ENCODE measurements at places on chromosomes 3 and 15.

DNA sequence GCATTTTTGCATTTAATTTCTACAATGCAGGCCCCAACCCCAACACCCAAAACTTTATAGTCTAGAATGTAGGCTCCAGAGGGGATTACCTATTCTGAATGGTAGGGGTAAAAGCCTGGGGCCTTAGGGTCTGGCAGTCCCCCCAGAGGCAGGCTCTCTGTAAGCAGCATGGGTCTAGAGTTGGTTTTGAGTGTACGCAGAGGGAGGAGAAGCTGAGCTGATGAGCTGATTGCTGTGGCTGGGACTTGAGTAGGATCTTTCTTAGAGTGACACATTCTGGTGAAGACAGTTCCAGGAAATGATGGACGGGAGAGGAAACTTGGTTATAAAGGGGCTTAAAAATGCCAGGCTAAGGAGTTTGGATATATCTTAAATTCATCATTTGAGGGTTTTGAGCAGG is 2.1 kb downstream of the LPP start:
- DNase-seq: no peak

DNA sequence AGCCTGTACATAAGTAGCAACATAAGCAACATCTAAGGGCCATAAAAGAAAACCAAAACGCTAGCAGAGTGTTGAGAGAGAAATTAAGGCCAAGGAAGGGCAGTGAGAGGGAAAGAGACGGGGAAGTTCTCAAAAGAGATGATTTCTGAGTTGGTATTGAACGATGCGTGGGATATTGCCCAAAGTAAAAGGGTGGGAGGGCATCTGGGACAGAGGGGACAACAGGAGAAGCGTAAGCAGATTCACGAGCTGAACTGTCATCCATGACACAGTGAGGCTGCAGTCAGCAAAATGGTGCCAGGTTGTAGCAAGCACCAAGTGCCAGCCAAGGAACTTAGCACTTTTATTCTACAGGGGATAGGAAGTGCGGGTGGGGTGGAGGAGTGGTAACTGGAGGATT is 11.8 kb downstream of the NCEH1 start:
- DNase-seq: no peak

DNA sequence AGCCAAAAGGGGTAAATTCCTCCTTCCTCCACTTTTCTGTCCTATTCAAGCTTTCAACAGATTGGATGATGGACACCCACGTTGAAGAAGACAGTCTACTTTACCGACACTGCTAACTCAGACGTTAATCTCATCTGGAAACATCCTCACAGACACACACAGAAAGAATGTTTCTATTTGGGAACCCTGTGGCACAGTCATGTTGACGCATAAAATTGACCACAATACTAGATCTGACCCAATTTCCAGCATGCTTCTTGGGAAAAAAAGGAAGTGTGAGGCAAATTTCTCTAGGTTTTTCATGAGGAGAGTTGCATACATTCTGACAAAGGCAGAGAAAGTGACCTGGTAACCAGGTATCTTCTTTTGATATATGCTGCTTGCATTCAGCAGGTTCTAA is 594.1 kb downstream of the FGF12 start:
- no peak for DNase-seq

- DNase-seq: no peak
These were observed 116.7 kb downstream of the ADCY5 start for GRCh38 chr3:123332124-123332641.

DNA sequence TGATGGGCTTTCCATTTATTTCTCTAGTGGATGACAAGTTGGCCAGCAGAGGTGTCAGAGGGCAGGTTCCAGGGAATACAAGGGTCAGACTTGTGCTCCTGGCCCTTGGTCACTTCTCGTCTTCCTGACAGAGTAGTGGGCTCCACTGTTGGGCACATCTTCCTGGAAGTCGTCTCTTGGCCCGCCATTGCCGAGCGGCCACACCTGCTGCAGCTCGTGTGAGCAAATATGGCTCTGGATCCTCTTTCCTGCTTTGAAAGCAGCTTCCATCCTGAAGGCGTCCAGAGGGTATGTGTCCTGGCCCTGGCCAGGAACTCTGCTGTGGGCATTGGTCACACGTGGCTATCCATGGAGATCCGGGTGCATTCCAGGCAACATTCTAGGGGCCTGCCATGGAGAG is 100.2 kb downstream of the SNRPN start:
- no peak for DNase-seq

DNA sequence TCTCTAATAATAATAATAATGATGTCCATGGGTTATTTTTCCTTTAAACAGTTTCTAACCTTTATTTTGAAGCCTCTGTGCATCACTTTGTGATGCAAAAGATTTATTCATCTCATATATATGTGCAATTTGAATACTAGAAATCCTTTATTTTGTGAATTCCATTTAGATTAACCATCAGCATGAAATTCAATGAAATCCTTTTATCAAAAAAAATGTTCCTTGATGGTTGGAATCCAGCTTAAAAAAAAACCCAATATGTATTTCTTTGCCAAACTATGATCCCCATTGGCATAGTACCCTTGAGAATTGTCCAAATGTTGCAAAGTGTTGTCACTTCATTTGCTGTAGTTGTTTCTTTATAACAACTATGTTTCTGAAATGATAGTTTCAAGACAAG is 7.4 kb downstream of the TBC1D23 start:
- DNase-seq: no peak

DNA sequence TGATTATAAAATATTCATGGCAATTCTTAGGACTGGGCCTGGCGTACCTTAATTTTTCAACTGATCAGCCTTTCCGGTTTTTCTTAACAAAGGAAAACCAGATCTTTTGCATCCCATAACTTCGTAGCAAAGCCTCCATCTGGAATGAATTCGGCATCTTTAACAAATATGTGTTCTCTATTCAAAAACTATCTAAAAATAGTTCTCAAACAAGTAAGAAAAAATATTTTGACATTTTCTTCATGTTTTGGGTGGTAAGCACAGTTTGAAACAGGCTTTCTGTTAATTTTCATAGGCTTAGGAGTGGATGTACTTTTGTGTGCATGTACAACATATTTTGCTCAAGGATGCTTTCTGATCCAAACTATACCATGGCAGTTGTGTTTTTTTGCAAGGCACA is 55.1 kb downstream of the RBMS3 start:
- DNase-seq: no peak

GRCh38 chr3:156509189-156510174 is 45.4 kb downstream of the SSR3 start:
- peak; percentile 64 for DNase-seq

GRCh38 chr3:66377800-66378199 is 123.0 kb downstream of the LRIG1 start:
- no peak for DNase-seq

DNA sequence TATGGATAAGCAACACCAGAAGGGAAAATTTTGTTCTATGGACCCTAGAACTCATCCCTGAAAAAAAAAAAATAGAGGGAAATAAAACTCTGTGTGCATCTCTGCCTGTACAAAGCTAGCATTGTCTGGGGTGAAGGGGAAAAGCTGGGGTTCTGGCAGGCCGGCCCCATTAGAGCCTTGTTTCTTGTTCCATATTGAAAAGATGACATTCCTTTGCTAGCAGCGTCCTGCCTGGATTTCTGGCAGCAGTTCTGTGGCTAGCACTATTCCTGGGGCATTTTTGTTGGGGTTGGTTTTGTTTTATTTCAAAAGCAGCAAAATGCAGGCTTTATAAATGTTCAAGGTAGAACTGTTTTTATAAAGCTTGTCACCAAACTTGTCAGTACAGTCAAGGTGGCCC is 45.2 kb downstream of the RARB start:
- no peak for DNase-seq

- no peak for DNase-seq
These were observed 28.8 kb downstream of the MTMR10 start for GRCh38 chr15:30962659-30963058.
